ENCODE measurements at places on chromosomes 2 and 18.

- no peak for DNase-seq
Observed at GRCh38 chr2:222319586-222320435, 21.0 kb upstream of the PAX3 start.

DNA sequence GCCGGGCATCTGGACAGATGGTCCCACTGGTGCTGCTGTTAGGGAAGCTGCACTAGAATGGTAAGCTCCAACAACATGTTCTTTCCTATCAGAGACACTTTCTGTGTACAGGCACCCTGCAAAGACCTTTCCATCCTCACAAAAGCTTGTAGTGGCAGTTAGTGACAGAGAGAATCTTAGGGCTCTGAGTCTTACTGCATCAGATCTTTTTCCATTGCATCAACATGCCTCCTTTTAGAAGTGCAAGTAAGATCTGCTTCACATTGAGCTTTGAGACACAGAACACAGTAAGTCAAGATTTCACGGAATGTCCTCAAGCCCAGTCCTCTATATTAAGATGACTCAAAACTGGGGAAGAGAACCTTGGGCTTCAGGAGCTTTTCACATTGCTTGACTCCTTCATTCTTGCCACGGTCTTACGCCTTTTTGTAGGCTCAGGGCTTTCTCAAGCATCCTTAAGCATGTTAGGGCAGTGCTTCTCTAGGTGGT is 52.6 kb downstream of the ARL4C start:
- DNase-seq: no peak

GRCh38 chr18:8260319-8260718 is 348.9 kb upstream of the RAB12 start:
- no peak for DNase-seq

DNA sequence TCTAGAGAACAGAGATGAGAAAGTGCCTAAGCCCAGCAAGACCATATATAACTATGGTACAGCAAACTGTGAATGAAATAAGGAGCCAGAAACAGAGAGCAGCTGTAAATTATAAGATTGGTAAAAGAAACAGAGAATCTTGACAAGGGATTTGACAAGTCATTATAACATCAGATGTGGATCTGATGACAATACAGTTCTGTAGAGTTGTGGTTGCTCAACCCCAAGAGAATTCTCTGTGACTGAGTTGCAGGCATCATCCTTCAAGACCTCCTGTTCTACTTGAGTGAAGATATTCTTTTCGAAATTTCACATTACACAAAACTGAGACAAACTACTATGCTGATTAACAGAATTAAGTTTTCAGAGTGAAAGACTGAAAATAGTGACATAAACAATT is 343.1 kb upstream of the SLC39A10 start:
- DNase-seq: no peak

DNA sequence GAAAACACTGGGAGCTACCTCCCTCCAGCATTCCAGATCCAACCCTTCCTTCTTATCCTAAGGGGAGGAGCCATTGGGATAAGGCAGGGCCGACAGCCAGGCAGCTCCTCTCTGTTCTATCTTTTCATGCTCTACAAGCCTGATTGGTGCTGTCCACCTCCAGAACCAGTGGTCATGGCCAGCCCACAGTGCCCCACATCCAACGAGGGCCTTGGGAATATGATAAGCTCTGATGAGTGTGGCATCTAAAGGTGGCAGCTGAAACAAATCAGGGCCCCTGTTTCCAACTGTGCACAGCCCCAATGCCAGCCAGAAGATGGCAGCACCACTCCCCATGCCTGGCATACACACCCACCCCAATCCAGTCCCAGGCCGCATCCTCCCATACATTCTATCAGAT is 329.3 kb downstream of the C1D start:
- DNase-seq: peak; percentile 25

GRCh38 chr2:239371726-239372686 is 28.8 kb downstream of the HDAC4 start:
- DNase-seq: no peak

GRCh38 chr18:23526501-23527063 is 23.3 kb downstream of the RMC1 start:
- DNase-seq: no peak

DNA sequence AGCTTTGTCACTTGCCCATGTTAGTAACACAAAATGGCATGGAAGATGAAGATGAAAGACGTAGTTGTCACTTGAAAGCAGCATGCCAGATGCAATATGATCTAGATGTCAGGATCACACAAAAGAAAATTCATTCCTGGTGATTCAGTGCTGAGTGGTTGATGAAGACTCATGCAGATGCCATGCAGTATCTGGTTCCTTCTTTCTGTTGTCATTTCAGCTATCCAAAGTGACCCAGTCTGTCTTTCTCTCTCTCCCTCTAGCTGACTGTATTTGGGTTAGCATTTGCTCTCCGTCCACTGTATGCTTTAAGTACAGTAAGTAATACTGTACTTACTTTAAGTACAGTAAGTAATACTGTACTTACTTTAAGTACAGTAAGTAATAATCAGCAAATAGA is 50.4 kb downstream of the TTN start:
- no peak for DNase-seq

GRCh38 chr2:108922141-108922915 is 66.7 kb downstream of the EDAR start:
- no peak for DNase-seq

- peak; percentile 27 for DNase-seq
Observed at GRCh38 chr18:6406075-6406909, 8.4 kb downstream of the L3MBTL4 start.

GRCh38 chr2:53021828-53022227 is 745.8 kb upstream of the CHAC2 start:
- no peak for DNase-seq

GRCh38 chr2:84889332-84889731 is 8.4 kb upstream of the TRABD2A start:
- DNase-seq: no peak
